Fibroblast of skin of right biceps (primary cell): ENCODE measurements at places on chromosomes 6 and 20.
A peak's percentile ranks its signal among the peaks of the same experiment; 100 is the strongest.

- peak; percentile 97 for DNase-seq
Observed at GRCh38 chr20:40506537-40506939, 182.5 kb downstream of the MAFB start.

DNA sequence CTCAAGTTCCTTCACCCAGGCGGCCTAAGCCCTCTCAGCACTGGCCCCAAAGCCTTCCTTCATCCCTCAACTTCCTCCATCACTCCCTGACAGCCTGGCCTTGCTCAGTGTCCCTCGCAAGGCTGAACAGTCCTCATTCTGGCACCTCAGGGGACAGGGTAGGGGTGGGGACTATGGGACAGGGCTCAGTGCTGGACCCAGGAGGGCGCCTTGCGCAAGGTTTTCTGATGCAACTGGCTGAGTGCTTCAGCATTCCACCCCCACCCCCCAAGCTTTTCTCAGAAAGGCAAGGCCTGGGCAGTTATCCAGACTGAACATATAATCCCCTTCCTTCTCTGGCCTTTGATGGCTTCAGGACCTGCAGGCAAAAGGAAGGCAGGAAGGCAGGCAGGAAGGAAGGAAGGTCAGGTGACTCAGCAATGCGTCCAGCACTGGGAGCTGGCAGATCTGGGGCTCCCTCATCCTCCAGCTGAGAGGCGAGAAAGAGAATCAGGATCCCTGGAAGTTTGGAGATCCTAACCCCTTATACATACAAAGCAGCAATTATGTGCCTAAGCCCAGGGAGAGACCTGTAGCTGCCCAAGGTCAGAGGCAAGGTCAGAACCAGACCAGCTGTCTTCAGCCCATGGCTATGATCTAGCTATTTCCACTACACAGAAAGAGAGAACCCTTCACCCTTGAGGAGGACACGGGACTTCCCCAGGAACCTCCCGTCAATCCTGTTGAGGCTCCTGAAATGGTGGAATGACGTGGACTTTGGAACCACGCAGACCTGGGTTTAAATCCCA, 8.6 kb upstream of the TRIB3 start:
- peak; percentile 94 for DNase-seq

- DNase-seq, result peak; percentile 67
Observed at GRCh38 chr6:69835414-69836179, 30.8 kb upstream of the COL19A1 start.

- no peak for DNase-seq
Observed at GRCh38 chr20:41927189-41927588, 309.0 kb upstream of the CHD6 start.

DNA sequence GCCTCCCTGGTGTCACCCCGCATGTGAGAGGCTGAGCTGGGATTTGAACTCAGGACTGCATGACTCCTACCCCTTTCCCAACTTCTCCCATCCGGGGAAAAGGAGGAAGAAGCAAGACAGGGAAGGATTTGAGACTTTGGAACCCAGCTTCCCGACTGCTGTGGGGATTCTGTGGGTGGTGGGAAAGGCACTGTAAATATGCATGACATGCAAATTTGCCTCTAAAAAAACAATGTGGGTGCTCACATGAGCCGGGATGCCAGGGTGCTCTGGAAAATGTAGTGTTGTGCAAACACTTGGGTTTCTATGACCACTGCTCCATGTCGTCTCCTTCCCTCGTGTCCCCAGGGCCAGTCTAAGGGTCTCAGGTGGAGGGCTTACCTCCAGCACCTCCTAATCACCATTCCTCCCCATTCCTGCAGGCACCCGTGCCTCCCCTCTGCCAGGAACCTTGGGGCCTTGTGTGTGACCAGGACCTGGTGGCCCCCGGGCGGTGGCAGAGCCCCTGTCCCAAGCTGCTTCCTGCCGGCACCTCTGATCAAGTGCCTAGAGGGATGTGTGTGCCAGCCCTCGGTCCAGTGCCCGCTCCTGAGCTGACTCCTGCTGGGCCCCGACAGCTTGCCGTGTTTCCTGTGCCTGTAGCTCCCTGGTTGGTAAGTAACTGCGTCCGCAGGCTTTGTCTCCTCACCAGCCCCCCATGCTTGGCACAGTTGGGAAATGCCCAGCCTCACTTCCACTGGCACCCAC, 60.7 kb downstream of the DLGAP4 start:
- no peak for DNase-seq

- DNase-seq, result peak; percentile 67
Observed at GRCh38 chr6:44655412-44656342, 268.2 kb downstream of the CDC5L start.
